ENCODE measurements at places on chromosomes 3 and 15. TPM values are rescaled to one million over a fixed set of nuclear protein-coding genes. Genes with fewer than 3 reads are reported as not detected.

DNA sequence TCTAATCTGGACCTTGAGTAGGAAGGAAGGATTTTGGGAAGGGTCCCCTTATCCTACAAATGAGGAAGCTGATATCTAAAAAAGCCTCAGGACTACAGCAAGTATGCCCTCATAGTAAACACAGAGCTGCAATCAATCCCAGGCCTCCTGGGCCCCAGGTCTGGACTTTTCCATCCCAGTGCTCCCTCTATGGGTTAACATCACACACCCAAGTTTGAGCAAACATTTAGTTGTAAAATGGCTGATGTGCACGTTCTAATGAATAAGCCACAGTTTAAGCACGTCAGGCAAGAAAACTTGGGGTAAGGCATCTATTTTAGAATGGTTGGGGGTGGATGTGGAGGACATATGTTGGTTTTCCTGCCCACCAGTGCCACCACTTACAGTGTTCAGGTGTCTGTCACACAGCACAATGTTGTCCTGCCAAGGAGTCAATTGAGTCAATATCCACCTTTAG is 44.3 kb upstream of the UBE2E1 start:
- peak; percentile 55 for DNase-seq

- DNase-seq, result no peak
Measured at GRCh38 chr15:63022663-63023062, 19.9 kb upstream of the TPM1 start.

GRCh38 chr3:172929451-172929850 is 178.9 kb downstream of the ECT2 start:
- no peak for DNase-seq

- no peak for DNase-seq
Measured at GRCh38 chr3:1007866-1008265, 85.0 kb upstream of the CNTN6 start.

- no peak for DNase-seq
Measured at GRCh38 chr15:70535955-70536338, 227.4 kb downstream of the UACA start.

DNA sequence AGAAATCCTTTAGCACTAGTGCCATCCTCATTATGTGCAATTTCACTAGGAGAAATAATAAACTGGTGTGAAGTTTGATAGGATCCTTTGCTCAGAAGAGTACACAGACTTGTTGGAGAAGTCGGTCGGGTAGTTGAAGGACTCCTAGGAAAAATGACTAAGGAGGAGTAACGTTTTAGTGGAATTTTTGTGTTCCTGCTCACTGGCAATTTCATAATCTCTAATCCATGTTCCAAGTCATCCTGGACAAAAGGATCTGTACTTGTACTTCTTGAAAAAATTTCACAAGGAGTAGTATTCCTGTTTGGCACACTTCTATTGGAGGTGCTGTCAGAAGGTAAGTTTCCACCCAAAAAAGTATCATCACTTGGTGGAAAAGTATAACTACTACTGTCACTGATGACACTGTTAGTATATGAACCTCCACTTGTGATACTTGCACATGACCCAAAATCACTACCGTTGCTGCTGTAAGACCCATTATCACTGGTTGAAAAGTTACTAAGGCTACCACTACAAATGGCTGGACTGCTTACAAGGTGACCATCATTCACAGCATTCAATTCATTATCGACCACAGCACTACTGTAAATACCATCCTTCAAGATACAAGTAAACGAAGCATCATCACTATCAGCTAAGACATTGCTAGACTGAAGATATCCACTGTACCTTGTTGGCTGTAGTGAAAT is 77.4 kb downstream of the NEDD4 start:
- peak; percentile 56 for DNase-seq

- DNase-seq, result peak; percentile 43
Measured at GRCh38 chr15:51647128-51647562, 24.6 kb upstream of the DMXL2 start.

DNA sequence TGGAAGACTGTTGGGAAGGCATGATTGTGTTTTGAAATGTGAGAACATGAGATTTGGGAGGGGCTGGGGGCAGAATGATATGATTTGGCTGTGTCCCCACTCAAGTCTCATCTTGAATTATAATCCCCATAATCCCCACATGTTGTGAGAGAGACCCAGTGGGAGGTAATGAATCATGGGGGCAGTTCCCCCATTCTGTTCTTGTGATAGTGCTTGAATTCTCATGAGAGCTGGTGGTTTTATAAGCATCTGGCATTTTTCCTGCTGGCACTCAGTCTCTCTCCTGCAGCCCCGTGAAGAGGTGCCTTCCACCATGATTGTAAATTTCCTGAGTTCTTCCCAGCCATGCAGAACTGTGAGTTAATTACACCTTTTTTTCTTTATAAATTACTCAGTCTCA is 430.5 kb downstream of the OTOL1 start:
- no peak for DNase-seq

DNA sequence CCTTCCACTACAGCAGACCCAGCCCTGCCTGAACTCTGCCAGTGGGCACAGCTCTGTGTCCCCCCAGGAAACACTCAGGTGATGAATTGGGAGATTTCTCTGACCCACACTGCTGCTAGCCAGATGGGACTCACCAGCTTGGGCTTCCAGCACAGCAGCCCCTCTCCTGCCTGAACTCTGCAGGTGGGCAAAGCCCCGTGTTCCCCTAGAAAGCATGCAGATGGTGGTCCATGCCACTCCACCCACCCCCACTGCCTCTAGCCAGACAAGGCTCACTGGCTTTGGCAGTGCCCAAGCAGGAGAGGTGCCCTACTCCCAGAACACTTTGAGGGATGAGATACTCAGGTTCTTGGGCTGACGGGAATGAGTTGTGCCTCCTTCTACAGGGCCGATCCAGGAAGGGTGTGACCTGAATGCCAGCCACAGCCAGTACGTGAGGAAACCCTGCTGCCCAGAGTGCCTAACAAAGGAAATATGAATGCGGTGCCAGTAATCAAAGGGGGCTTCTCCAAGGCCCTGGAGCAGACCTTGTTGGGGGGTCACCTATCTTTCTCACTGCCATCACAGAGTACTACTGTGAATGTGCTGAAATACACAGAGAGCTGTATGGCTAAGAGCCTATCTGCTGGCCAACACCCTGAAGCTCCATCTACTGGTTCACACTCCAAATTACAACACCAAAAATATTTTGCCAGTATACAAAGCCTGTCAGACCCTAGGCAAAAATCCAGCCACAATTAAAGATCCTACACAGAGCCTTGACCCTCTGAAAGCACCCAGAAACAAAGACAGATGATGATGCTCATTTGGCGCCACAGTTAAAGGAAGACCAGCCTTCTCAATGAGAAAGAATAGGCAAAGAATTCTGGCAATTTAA is 61.9 kb downstream of the BTLA start:
- peak; percentile 58 for DNase-seq

- no peak for DNase-seq
Measured at GRCh38 chr15:42058791-42059190, 35.6 kb downstream of the PLA2G4D start.

DNA sequence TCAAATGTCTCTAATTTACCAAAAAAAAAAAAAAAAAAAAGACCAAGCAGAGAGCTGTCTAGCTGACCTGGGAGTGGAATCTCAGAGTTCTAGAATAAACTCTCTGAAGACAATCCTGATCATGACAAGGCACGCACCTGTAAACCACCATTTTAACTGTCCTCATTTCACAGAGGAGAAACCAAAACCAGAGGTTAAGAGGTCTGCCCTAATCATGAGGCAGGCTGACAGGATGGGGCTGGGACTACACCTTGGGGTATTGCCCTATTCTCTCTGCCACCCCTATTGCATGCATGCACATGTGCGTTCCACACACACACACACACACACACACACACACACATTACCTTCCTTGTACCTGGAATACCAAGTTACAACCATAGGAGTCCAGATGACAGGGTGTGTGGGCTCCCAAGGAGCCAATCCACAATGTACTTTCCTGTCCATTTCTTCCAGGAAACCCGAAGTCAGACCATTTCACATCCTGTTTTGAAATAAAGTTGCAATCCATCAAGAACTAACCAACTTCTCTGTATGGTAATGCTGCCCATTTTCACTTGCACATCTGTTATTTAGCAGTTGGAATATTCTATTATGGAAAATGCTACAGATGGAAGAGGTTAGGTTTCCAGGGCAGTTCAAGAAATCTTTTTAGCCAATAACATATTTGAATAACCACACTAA is 34.6 kb downstream of the HSPBAP1 start:
- no peak for DNase-seq

DNA sequence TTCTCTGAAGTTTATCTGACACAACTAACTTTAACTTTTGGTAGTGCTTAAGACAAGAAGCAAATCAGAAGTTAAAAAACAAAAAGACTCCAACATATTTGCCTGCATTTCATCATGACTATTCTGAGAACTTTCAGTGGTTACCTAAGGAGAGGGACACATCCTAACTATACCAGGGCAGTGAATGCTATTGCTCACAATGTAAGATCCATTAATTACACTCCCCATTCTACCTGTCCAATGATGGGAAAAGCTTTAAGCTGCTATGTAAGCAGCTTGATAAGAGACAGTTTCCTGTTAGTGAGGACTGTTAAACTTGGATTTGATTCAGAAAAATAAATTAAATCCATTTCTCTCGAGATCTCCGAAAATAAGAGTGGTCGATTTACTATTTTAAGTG is 37.5 kb downstream of the SERPINI1 start:
- no peak for DNase-seq

GRCh38 chr3:150221904-150222523 is 186.1 kb upstream of the TSC22D2 start:
- DNase-seq, result no peak

DNA sequence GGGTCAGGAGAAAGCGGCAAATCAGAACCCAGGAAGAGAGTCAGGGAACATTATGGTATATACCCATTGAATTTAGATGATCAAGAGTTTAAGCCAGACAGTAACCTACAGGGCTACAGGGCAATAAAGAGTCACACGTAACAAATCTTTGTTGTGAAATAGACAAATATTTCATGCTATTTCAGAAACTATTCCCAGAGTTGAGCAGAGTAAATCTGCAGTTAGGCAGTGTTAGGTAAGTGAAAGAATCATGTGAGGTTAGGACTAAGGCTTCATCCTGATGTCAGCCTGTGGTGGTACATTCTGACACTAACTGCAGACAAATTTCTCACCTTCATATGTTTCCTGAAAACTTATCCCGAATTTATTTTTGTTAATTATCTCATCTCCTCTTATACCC is 153.0 kb downstream of the UBE2E2 start:
- no peak for DNase-seq

GRCh38 chr15:89785774-89786140 is 9.6 kb downstream of the MESP2 start:
- peak; percentile 61 for DNase-seq

The RARB gene
- 1.4 TPM for total RNA-seq

The C3orf49 gene
- total RNA-seq, result not detected

The CHRNA5 gene
- 1.4 TPM for total RNA-seq

The SLC35A5 gene
- 25.6 TPM for total RNA-seq

The C2CD4A gene
- not detected for total RNA-seq
